ENCODE measurements at places on chromosomes 6 and 20. TPM values are rescaled to one million over a fixed set of nuclear protein-coding genes. Genes with fewer than 3 reads are reported as not detected.

DNA sequence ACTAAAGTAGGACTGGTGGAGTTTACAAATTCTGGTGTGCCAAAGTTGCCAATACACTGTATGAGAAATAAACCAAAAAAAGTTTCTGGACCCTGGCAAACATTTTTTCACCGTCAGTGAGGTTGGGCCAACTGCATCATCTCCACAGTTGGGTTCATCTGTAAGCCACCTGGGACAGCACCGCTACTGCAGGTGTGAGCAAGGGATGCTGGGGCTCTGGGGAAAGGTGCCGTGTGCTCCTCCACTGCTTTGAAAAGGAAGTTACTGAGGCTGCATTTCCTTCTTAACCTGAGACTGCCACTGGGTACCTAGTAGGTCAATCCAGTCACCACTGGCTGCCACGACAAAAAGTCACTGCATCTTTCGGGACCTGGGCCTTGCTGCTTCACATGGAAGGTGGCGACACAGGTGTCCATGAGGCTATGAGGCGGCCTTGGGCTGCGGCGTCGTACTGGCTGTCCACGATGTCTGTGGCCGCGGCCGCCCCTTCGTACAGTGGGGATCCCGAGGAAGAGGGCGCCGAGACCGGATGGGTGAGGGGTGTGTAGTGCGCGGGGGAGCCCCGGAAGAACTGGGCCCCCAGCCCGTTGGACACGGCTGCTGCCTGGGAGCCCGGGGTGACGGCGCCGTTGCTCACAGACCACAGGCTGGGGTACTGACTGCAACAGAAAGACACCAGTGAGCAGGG, 9.6 kb downstream of the TBXT start:
- no peak for DNase-seq

Gene C6orf52
- 1.5 TPM for total RNA-seq

Gene ASIP
- not detected for total RNA-seq

- no peak for DNase-seq
Measured at GRCh38 chr6:45781890-45782289, 233.8 kb downstream of the CLIC5 start.

Gene NT5E
- 1.5 TPM for total RNA-seq

GRCh38 chr6:117550618-117551242, 51.6 kb downstream of the GOPC start:
- no peak for DNase-seq

Gene NKAIN4
- 6.9 TPM for total RNA-seq
